Thymus (tissue), 14 donors: ENCODE measurements at places on chromosomes 1 and 21.

DNA sequence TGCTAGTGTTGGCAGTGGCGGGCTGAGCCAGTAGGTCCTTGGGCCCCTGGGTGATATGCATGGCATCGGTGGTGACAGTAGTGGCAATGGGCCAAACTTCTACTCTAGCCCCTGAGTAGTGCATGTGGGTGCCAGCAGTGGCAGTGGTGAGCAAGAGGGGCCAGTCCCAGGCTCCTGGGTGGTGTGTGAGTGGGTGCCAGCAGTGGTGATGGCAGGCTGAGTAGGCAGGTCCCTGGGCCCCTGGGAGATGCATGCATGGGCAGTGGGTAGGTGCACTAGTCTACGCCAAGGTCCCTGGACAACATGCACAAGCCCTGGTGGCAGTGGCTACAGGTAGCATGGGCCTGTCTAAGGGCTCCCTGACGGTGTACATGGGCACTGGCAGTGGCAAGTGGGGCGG, 24.6 kb upstream of the TTC22 start:
- no peak for DNase-seq

GRCh38 chr21:25459365-25459764, 147.9 kb downstream of the MRPL39 start:
- DNase-seq = no peak

GRCh38 chr1:20233394-20233793, 47.1 kb upstream of the PLA2G2C start:
- no peak for DNase-seq

GRCh38 chr1:101843160-101843559, 153.6 kb downstream of the OLFM3 start:
- DNase-seq = no peak

- no peak for DNase-seq
Measured at GRCh38 chr1:170662561-170663403, 1.1 kb upstream of the PRRX1 start.

- DNase-seq = no peak
Measured at GRCh38 chr21:20647607-20648006, 350.6 kb upstream of the NCAM2 start.

- DNase-seq = peak; percentile 35
Measured at GRCh38 chr1:24391882-24392603, 21.5 kb downstream of the STPG1 start.

- DNase-seq = no peak
Measured at GRCh38 chr1:222754366-222755139, 17.6 kb downstream of the FAM177B start.

- no peak for DNase-seq
Measured at GRCh38 chr1:66563094-66563800, 29.3 kb downstream of the SGIP1 start.

- no peak for DNase-seq
Measured at GRCh38 chr1:176601348-176601747, 138.4 kb downstream of the PAPPA2 start.

DNA sequence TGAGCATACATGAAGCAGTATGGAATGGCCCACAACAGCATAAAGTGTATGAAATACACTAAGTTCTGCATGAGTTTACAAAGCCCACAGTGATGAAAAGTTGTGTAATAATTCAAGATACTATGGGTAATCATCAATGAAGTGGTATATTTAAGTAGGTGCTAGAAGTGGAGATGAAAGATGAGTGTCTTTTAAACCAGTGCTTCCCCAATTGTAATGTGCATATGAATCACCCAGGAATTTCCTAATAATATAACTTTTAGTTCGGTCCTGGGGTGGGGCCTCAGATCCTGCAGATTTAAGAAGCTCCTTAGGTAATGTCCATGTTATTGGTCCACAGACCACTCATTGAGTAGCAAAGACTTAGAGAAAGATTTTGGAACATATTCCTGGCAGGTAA, 184.9 kb downstream of the DUSP10 start:
- DNase-seq = no peak

DNA sequence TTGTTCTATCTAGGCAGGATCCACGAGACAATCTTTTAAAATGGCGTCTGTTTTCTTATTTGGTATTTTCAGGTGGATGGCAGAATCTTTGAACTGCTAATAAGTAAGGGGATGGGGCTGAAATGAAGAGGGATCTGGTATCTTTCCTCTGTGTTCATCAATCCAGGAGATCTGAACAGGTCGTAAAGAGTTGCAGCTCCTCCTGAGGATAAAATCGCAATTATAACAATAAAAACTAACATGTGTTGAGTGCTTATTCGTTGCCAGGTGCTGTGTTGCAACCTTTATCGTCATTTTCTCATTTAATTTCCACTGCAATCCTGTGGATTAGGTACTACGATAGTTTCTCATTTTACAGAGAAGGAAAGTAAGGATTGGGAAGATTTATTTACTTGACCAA, 134.6 kb upstream of the DPYD start:
- no peak for DNase-seq

DNA sequence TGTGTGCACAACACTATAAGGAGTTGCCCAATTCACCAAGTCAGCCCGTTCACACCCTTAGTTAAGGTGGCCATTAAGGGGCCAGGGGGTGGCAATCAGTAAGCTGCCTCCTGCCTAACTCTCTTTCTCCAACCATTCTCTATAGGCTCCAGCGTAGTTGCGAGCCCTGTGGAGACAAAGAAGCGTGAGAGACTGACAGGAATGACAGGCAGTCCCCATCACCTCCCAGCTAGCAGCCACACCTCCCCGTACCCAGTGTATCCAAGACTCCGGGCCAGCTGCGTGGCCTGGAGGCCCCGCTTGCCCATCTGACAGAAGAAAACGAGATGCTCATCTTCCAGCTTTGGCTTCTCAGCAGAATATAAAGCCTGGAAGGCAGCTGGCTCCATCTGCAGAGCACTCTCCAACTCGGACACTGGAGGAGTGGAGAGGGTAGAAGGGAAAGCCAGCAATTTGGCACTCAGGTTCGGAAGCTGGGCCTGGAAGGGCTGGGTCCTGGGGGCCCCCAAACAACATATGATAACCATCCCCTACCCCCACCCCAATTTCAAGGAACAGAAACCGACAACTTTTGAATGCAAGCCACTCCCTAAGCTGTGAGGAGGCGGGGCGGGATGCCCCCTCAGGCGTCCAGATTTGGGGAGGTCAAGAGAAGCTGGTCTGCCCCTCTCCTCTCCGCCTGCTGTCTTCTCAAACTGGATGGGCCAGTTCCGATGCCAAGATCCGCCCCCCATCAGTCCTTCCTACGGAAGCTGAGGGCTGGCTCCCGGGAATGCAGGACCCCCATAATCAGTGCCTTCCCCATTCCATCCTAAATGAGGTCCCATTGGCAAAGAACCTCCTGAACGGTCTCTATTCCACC, 872 bp downstream of the TSTD1 start:
- DNase-seq = no peak

- DNase-seq = peak; percentile 95
Measured at GRCh38 chr1:201828820-201829774, at the start of gene IPO9. IPO9 (plus strand) TSS chr1:201829157; CDS start chr1:201829210, 53 bp downstream.

DNA sequence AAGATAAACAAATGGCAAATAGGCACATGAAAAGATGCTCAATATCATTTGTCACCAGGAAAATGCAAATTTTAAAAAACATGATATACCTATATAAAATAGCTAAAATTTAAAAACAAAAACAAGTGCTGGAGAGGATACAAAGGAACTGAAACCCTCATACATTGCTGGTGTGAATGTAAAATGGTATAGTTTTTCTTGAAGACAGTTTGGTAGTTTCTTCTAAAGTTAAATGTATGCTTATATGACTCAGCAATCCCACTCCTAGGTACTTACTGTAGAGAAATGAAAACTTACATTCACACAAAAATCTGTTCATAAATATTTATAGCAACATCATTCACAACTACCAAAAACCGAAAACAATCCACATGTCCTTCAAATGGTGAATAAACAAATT, 11.2 kb downstream of the TAF12 start:
- DNase-seq = no peak

DNA sequence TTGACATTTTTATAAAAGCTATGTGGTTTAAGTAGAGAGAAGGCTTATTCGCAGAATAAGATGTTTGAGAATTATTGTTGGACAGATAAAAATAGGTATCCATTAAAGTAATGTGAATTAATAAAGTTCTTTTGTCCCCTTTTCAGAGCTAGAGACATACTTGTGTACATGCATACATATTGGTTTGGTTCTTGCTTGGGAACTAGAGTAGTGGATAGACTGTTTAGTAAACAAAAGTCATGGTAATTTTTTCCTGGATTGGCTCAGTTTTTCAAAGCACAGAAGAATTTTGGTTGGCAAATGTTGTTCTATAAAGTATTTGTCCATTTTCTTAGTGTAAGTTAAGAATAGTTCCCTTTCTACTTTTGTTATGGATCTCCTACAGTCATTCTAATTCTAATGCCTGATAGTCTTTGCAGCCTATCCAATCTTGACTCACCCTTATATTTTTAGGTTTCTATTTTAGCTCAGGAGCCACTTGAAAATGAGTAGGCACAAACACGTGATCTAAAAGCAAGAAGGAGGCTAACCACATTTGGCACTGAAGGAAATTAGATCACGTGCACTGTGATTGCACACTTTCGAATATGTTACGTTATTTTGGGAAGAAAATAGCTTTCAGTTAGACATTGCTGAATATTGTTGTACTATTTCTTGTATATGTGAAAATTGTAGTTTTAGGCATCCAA, 47.0 kb downstream of the RABGAP1L start:
- no peak for DNase-seq

DNA sequence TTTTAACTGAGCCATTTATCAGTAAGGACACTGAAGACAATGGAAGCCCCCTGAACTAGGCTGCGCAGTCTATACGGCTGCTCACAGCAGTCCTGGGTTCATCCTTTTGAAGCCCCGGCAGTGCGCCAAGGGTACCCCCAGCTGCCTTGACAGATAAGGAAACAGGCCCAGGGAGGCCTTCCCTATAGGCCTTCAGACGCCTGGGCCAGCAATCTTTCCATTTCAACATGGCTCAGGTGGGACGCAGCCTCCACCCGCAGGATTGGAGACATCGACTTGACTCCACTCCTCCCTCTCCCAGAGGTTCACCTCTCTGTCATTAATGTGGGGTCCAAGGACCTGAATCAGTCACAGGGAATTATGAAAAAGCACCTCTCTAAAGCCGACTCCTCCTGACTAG, 2.8 kb upstream of the LYPD8 start:
- DNase-seq = no peak

- DNase-seq = no peak
Measured at GRCh38 chr1:66300972-66301451, 232.9 kb upstream of the SGIP1 start.

GRCh38 chr1:66360285-66360724, 173.6 kb upstream of the SGIP1 start:
- DNase-seq = no peak

- no peak for DNase-seq
Measured at GRCh38 chr1:203444171-203444576, 31.4 kb upstream of the PRELP start.

DNA sequence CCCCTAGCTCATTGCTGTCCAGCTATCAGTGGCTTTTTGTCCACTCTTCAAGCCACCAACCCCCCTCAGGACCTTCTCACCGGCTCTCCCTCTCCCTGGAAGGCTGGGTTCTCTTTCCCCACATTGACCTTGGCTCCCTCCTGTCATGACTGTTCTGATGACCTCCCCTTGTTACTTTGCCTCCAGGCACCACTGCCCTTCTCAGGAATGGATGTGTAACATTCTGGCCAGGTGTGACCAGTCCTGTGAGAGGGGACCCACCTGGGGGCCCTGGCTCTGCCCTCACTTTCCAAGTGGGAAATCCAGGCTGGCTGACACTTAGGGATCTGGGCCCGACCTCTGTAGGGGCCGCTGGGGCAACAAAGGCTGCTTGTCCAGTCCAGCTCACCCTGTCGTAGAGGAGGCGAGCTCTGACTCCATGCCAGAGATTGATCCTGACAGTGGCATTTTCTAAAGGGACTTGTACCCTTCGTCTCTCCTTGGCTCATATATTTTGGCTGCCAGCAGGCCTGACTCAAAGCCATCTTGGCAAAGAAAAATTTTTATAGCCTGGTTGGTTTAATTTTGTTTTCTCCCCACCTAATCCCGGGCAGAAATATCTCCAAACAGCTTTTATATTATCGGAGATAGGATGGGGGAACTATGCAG, 37.9 kb upstream of the USP24 start:
- DNase-seq = no peak

DNA sequence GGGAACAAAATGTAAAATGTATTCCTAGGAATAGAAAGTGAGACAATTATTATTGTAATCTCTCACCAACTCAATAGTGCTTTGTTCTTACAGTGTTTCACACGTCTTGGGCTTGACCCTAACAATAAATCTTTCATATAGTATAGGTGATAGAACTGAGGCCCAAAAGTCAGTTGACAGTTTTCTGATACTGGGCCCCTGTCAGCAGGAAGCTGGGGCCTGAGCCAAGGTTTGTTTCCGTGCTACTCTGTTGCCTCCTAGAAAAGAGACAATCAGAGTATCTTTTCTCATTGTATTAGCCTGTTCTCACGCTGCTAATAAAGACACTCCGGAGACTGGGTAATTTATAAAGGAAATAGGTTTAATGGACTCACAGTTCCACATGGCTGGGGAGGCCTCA, 5.0 kb downstream of the RRP1B start:
- DNase-seq = no peak

- DNase-seq = no peak
Measured at GRCh38 chr1:79322511-79323027, 316.0 kb upstream of the ADGRL4 start.

GRCh38 chr1:51280321-51280978, 44.4 kb downstream of the RNF11 start:
- no peak for DNase-seq

- DNase-seq = no peak
Measured at GRCh38 chr1:54125386-54126070, 27.3 kb downstream of the CDCP2 start.

GRCh38 chr1:5343256-5344020, 648.8 kb downstream of the NPHP4 start:
- DNase-seq = no peak

GRCh38 chr1:217526636-217527035, 104.3 kb downstream of the GPATCH2 start:
- DNase-seq = no peak

GRCh38 chr21:27572696-27573095, 605.8 kb upstream of the ADAMTS5 start:
- no peak for DNase-seq

- DNase-seq = no peak
Measured at GRCh38 chr1:40226192-40226591, 21.5 kb upstream of the TMCO2 start.
